Stimulated activated CD8-positive, alpha-beta memory T cell treated with anti-CD3 and anti-CD28 coated beads, Interleukin-2, amount 100 ng/mL, for 48 hours (primary cell): ENCODE measurements at places on chromosomes 5 and 9.

- DNase-seq, result no peak
Observed at GRCh38 chr9:137052998-137053943, 590 bp downstream of the ENTPD2 start.

- no peak for DNase-seq
Observed at GRCh38 chr5:124816381-124816780, 69.9 kb upstream of the ZNF608 start.

GRCh38 chr5:37860206-37860605 is 20.4 kb upstream of the GDNF start:
- DNase-seq, result no peak

- no peak for DNase-seq
Observed at GRCh38 chr5:172858990-172859811, 25.1 kb downstream of the ERGIC1 start.

GRCh38 chr9:27151693-27152404 is 42.8 kb downstream of the TEK start:
- no peak for DNase-seq

GRCh38 chr9:126393876-126394275 is 67.2 kb downstream of the MVB12B start:
- DNase-seq, result no peak

DNA sequence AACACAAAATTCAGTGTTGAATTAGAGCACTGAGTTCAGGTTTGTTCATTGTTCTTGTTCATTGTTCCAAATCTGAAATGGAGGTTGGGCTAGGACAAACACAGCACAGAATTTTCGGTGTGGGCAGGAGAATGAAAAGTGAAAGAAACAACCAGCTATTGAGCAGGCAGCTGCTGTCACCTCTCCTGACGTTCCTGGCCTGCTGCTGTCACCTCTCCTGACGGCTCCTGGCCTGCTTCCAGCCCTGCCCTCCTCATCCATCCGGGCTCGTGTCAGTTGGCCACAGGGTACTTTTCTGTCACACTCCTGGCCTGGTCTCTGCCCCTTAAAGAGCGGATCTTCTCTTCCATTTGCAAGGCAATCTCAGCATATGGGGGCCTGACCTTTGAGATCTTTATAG is 45.2 kb upstream of the CKMT2 start:
- no peak for DNase-seq

GRCh38 chr5:55172051-55172899 is 702 bp downstream of the CDC20B start:
- no peak for DNase-seq

- DNase-seq, result no peak
Observed at GRCh38 chr9:3989915-3990314, 310.0 kb downstream of the GLIS3 start.

- DNase-seq, result no peak
Observed at GRCh38 chr5:146672866-146673265, 156.9 kb upstream of the GPR151 start.

DNA sequence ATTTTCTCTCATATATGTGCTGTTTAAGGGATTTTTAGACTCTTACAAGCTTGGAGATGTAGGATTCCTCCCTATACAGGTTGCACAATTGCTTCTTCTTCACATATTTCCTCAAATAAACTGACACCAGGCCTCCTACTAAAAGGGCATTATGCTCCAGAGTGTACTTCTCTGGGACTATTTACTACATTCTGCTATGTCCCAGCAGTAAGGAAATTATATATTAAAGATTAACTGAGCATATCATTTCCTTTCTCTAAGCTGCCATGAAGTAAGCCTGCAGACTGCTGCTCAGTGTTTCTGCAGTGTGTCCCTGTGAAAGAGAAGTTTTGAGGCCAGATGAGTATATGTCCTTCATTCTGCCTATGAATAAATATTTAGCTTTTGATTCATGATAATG is 356.9 kb upstream of the NUDT12 start:
- no peak for DNase-seq

DNA sequence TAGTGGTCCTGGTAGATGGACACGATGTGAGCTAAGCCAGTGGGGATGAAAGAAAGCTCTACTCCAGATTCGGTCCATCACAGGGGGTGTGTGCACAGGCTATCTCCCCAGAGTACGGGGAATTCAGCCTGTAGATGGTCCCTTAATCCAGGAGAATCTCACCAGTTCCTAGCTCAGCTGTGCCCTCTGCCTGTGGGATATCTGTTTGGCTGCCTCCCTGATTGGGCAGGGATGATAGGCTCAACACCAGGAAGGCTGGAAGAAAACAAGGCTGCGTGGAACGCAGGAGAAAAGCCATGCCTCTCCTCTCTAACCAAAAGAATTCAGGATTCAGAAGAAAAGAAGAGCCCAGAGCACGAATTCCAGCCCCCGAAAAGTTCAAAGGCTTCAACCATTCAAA is 40.9 kb downstream of the VLDLR start:
- DNase-seq, result no peak

DNA sequence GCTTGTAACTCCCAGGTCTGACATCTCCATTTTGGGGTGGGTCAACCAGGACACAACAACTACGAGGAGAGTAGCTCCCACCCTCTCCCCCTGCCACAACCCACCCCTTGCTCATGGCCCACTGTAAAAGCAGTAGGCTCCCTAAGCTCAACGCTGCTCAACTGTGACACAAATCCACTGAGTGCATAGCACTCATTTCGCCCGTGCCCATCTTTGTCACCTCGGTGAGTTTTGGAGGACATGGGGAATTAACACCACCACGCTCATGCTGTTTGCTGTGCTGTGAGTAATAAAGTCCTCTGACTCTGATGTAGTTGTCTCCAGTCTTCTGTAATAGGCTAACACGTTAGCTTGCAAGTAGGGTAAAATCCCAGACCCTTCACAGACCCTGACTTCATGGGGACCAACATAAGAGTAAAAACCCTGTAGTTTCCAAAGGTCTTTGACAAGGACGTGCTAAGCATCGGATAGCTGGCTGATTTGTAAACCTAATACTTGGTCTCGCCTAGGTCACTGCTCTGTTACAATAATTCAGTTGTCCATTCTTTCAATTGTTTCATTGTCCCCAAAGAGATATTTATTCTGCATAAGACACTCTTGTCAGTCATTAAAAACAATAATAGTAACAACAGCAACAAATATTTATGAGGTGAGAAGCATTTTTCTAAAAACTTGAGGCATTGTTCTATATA is 7.7 kb downstream of the PLGRKT start:
- no peak for DNase-seq

DNA sequence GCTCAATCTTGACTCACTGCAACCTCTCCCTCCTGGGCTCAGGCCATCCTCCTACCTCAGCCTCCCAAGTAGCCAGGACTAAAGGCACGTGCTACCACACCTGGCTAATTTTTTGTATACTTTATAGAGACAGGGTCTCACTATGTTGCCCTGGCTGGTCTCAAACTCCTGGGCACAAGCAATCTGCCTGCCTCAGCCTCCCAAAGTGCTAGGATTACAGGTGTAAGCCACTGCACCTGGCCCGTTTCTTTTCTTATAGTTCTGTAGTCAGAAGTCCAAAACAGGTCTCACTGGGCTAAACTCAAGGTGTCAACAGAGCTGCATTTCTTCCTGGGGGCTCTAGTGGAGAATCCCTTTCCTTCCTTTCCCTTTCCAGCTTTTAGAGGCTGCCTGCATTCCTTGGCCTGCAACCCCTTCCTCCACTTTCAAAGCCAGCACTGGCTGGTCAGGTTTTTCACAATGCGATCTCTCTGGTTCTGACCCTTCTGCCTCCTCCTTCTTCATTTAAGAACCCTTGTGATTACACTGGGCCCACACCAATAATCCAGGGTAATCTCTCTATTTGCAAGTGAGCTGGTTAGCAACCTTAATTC is 16.3 kb downstream of the IRF1 start:
- DNase-seq, result no peak

DNA sequence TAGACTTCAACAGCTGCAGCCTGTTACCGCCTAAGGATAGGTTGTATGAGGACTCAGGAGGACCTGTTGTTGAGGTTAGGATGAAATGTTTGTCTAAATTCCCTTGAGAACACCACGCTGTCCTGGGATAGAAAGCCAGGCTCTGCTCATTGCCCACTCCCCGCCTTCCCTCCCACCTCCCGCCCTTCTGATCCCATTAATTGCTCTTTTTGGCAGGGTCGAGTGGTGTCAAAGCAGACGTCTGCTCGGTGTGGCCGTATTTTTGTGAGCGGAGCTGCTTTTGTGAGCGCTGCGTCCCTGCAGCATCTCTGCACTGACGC is 62.3 kb downstream of the SPATA31C2 start:
- DNase-seq, result no peak

GRCh38 chr5:76683816-76684731 is 31.9 kb upstream of the F2R start:
- DNase-seq, result no peak

DNA sequence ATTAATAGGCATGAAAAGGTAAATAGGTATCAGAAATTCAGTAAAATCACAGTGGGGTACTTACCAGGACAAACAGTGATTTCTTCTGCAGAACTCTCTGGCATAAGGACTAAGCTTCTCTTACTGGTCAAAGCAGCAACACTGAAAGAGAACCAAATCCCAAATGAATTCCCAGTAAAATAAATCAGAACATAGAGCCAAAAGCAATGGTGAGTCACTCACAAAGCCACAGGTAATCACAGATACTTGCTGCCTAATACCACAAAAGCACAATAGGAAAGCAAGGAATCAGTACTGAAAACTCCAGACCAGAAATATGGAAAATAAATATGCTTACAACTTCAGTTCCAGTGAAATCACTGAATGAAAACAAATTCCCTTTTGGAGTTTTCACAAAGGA is 50.7 kb downstream of the UIMC1 start:
- DNase-seq, result no peak

- no peak for DNase-seq
Observed at GRCh38 chr9:135989722-135990467, 28.7 kb upstream of the UBAC1 start.

DNA sequence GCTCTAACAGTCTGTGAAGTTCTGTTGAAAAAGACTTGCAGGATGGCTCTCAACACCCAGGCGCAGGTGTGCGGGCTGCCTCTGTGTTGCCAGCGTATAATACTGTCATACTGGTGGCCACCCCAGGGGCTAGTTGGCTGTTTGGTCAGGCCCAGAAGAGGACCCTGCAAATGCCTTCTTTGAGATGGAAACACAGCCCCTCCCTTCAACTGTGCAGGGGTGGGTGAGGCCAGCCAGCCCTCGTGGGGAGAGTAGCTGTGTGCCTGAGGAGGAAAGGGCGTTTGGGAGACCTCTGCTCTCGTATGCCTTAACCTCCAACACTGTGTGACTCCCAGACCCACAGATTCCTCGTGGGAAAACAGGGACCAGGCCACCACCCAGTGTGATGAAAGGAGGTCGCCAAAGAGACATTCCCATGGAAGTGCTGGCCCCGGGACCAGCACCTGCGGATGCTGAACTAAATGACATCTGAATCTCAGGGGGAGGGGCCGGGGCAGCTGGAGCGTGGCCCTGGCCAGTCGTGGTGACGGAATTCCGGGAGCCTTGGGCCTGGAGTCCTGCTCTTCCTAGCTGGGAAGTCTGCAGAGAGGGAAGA is 11.3 kb upstream of the SCGB3A1 start:
- DNase-seq, result no peak

DNA sequence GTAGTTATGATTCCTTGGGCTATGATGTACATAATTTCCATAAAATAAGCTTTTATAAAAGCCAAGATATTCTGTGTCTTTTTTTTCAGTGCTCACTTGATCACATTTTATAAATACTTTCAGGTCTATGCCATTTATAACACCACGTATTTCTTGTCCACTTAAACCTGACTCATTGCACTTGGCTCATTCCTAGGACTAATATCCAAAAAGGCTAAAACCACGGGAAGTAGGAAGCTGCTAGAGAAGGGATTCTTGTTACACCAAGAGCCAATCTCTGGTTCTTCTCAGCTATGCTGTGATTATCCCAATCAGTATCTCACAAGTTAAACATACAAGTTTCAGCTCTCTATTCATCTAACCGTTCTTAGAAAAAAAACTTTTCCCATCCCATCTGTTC is 80.4 kb upstream of the CDH6 start:
- DNase-seq, result no peak

DNA sequence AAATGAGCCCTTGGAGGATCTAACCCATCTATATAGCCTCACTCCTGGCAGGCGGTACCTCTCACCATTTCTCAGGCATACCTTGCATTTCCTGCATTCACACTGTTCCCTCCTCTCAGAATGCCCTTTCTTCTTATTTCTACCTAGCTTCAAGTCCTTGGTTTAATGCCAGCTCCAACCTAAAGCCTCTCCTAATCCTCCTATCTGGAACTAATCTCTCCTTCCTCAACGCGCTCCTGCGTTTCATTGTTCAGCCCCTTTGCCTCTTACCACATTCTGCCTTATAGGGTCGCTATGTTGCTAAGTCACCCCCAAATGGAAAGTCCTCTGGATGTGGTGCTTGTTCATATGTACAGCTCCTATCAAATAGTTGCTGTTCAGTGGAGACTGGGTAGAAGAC is 288.5 kb upstream of the TUT7 start:
- no peak for DNase-seq

- no peak for DNase-seq
Observed at GRCh38 chr5:88675168-88675707, 207.7 kb downstream of the MEF2C start.

DNA sequence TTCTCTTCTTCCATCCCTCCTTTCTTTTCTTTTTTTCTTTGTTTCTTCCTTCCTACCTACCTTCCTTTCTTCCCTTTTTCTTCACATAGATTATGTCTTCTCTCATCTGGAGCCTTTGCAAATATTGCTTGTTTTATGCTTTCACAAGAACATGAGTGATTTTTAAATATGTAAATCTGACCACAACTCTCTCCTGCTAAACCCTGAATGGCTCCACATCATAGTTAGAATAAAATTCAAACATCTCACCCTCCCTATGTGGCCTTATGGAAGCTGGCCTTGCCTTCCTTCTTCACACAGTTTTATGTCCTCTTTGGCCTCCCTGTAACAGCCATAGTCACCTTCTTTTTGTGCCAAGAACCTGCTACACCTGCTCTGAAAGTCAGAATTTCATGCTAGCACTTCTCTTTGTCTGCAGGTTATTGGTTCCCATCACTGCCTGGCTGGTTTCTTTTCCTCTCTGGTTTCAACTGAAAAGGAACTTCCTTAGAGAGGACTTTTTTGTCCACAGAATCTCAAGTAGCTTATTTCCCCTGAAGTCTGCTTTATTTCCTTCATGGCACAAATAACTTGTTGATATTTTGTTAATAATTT is 114.3 kb upstream of the TNC start:
- DNase-seq, result no peak

GRCh38 chr9:136103651-136104487 is 8.8 kb upstream of the NACC2 start:
- no peak for DNase-seq
